ENCODE measurements at places on chromosomes 1 and 21.

- no peak for DNase-seq
Measured at GRCh38 chr1:44050261-44050660, 19.0 kb upstream of the SLC6A9 start.

GRCh38 chr21:34582506-34583150 is 32.3 kb downstream of the RCAN1 start:
- no peak for DNase-seq

- DNase-seq = no peak
Measured at GRCh38 chr1:172637522-172637921, 21.4 kb upstream of the FASLG start.

GRCh38 chr1:241891296-241891695 is 43.3 kb downstream of the EXO1 start:
- DNase-seq = no peak

- no peak for DNase-seq
Measured at GRCh38 chr21:19013916-19014315, 610.3 kb upstream of the TMPRSS15 start.
